NCI-H510A (cell line): ENCODE measurements at places on chromosomes 2 and 18.

DNA sequence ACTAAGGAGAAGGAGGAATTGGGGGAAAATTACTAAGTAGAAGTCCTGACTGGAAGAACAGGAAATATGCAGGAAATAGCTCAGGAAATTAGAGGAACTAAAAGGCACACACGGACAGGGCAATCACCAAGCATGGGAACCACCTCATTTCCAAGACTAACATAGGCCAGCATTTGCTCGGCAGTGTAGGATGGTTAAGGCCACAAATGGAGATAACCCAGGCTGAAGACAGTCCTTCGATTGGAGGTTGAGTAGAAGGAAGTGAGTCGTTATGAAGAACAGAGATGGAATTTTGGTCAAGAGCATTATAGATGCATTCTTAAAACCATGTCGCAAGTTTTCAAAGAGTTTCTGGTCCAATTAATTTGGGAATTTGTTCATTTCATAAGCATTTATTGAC lies 401.4 kb downstream of the ALK start:
- DNase-seq = no peak

DNA sequence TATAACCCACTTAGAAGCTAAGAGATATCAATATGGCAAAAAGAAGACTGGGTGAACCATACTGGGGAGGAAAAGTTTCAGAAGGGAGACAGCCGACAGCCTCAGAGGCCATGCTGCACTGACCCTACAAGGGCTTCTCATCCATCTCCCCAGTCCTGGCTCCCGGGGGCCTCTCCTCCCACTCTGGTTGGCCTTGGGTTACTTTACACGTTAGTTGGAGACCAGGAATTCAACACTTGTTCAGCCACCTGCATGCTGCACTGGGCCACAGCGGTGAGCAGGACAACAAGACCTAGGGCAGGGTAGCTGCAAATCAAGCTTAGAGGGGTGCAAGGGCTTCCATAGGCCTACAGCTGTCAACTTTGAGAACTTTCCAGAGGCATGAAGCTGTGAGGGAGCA lies 28.6 kb upstream of the IL1R2 start:
- DNase-seq = no peak

GRCh38 chr2:219277703-219278654 lies 1.2 kb upstream of the DNAJB2 start:
- DNase-seq = peak; percentile 67

GRCh38 chr2:3793249-3793648 lies 89.9 kb downstream of the DCDC2C start:
- no peak for DNase-seq

GRCh38 chr2:159285433-159285832 lies 1.1 kb downstream of the WDSUB1 start:
- DNase-seq = no peak

DNA sequence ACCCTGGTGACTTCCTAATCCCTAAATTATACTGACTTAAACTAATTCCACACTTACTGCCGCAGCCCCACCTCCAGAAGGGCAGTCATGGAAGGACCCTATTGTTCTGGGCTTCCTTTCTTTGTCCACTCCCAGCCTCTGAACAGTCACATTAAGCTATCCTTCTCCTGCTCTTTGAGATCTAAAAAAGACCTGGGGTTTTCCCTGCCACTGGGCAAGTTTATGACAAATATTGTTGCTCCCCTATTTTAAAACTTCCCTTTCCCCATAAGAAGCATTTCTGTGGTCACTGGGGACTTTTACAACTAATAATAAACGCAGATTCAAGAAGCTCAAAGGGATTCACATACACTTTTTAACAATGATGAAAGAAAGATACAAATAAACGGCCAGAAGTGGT lies 47.2 kb upstream of the XPO1 start:
- DNase-seq = no peak

GRCh38 chr2:176388861-176389260 lies 119.6 kb downstream of the MTX2 start:
- no peak for DNase-seq

DNA sequence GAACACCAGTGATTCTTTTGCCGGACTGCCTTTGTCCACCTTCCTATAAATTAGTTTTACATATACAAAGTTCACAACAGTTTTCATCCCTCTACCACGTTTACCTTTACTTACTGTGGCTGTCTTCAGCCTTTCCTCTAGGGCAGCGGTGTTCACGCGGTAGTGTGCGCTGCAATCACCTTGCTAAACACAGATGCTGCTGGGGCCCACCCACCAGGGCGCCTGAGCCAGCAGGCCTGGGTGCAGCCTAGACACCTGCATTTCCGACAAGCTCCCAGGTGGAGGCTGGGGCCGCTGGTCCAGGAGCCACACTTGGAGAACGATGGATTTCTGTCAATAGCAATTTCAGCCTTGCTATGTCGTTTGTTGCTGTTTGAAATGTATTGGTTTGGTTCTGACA lies 83.1 kb downstream of the NDUFA10 start:
- no peak for DNase-seq

GRCh38 chr18:7048081-7048480 lies 69.5 kb downstream of the LAMA1 start:
- DNase-seq = no peak

DNA sequence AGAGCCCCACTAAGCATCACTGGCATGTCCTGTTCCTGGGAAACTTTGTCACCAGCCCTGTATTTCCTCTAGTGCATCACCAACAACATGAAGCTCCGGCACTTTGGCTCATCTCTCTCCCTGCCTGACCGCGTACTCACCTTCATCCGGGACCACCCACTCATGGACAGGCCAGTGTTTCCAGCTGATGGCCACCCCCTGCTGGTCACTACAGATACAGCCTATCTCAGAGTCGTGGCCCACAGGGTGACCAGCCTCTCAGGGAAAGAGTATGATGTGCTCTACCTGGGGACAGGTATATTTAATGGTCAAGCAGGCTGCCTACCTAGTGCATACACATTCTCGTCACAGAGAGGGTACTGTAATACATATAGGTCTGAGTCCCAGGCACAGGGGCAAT lies 21.0 kb downstream of the SEMA4F start:
- no peak for DNase-seq

DNA sequence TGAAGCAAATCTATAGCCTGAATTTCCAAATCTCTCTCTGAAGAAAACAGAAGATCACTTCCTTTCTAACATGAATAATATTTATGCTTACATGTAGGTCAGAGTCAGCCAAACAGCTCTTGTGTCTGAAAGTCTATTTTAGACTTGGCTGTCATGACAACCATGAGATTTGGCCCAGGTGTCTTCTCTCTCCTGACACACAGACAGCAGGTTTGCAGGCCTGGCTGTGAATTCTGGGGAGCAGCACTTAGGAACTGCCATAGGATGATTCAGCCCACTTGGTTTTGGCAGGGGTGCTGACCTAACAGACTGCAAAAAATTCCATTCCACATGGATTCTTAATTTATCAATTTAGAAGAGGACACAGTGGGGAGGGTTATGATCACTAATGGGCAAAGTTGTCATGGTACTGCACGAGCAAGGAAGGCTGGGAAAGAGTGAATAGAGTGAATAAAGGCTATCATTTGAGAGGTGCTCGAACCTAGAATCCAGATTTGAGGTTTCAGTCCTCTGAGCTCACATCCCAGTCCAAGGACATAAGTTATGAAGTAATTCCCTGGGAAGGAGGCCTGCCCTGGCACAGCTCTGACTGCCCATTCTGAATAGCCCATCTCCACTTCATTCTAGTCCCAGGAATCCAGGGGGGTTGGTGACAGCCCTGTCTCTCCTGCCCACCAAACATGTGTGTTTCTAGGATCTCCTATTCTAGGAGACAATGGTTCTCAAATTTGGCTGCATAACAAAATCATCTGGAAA lies 453.9 kb upstream of the TRIB2 start:
- peak; percentile 19 for DNase-seq

- peak; percentile 61 for DNase-seq
Measured at GRCh38 chr2:200901459-200902072, 12.4 kb downstream of the NIF3L1 start.

- no peak for DNase-seq
Measured at GRCh38 chr2:7450188-7450832, 533.1 kb downstream of the RNF144A start.

DNA sequence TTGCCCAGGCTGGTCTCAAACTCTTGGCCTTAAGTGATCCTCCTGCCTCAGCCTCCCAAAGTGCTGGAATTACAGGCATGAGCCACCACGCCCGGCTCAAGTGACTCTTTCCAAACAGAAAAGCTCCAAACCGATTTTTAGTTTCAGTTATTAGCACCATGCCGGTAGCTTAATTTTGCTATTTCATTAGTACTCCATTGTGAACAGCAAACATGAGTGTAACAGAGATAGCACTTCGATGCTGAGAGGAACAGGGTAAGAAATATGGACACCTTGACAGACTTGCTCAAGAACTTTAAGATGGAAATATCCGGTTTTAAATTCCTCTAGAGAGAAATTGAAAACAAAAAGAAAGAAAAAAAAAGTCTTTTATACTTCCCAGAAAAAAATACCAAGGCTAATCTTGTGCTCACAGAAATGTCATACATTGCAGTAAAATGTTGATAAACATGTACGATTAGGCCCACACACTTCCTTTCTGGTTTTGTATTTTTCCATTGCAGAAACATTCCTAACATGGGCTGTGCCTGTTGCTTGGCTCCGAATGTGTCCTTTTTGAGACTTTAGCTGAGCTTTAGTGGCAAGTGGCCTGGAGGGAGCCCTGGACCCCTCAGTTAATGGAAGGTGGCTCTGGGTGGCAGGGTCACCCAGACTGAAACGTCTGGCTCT lies 18.3 kb downstream of the FHL2 start:
- DNase-seq = no peak
